CD4-positive, alpha-beta T cell treated with Interferon alpha-2 for 1 hour (primary cell): ENCODE measurements at places on chromosomes 2 and 18.

GRCh38 chr2:220949466-220949865 lies 622.6 kb downstream of the EPHA4 start:
- no peak for DNase-seq

DNA sequence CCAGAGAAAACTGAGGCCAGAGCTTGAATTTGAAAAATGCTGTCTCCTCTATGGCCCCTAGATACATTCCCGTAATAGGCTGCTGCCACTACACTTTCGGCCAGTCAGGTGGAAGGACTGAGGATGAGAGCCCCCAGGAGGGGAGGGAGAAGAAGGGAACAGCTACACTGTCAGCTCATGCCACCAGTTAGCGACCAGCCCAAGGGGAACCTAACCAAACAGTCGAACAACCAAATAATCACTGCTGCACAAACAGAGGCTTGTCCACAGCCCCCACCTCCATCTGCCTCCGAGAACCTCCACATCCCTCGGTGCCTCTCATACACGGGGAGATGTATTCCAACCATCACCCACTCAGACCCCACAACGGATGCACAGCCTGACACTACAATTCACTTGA lies 7.3 kb downstream of the ZNF516 start:
- no peak for DNase-seq

GRCh38 chr18:43772907-43773306 lies 495.6 kb upstream of the SYT4 start:
- no peak for DNase-seq

- no peak for DNase-seq
Observed at GRCh38 chr2:101432411-101433181, 42.3 kb downstream of the RFX8 start.

DNA sequence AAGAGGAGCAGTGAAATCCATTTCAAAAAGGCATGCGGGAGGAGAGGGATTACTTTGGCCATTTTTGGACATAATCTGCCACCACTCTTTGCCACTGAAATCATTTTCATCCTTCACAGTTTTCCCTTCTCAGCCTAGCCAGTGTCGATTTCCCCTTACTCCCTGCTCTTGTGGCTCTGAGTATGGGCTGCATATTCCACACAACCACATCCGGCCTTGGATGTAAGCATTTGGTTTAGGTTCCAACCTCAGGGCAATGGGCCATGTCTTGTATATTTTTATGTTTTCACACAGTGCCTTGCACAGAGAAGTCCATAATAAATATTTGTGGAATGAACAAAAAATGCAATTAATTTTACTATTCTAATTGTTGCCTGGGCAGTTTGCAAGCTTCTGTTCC lies 7.7 kb upstream of the SERPINE2 start:
- DNase-seq = no peak

DNA sequence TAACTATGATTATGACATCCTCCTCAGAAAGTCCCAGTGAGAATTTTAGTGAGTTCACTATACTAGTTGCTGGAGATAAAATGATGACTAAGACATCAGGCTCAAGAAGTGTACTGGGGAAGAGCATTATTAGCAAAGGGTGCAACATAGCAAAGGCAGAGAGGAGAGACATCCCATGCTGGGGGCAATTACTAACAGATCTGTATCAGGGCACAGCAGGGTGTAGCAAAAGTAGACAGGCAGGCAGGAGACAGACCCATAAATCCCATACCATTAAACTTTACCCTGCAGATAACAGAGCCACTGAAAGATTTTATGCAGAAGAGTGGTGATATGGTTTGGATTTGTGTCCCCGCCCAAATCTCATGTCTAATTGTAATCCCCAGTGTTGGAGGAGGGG lies 161.7 kb downstream of the SP3 start:
- no peak for DNase-seq

DNA sequence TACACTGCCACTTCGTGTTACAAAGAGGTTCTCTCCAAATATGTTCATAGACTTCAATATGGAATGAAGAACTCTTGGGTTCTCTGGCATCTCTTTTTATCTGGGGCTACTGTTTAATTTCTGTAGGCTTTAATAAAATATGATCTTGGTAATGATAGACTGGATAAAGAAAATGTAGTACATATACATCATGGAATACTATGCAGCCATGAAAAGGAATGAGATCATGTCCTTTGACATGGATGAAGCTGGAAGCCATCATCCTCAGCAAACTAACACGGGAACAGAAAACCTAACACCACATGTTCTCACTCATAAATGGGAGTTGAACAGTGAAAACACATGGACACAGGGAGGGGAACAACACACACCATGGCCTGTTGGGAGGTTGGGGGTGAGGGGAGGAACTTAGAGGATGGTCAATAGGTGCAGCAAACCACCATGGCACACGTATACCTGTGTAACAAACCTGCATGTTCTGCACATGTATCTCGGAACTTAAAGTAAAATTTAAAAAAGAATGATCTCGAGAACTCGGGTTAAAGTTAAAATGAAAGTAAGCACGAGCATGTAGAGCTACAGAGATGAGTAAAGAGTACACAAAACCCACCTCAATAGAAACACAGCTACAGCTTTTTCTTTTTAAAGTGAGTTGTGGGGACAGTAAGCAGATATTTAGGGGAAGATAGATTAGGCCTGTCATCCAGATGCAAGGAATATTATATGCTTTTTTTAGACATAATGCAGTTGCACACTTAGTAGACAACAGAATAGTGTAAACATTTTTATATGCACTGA lies 102.3 kb downstream of the SGPP2 start:
- no peak for DNase-seq
